Activated CD8-positive, alpha-beta T cell treated with anti-CD3 and anti-CD28 coated beads, Interleukin-2, amount 10 ng/mL, durations not matched to agents 7 days and 5 days (primary cell): ENCODE measurements at places on chromosomes 2 and 18. TPM values are rescaled to one million over a fixed set of nuclear protein-coding genes. Genes with fewer than 3 reads are reported as not detected.

GRCh38 chr2:241316825-241317224, 1.1 kb downstream of the SEPTIN2 start:
- DNase-seq: no peak

DNA sequence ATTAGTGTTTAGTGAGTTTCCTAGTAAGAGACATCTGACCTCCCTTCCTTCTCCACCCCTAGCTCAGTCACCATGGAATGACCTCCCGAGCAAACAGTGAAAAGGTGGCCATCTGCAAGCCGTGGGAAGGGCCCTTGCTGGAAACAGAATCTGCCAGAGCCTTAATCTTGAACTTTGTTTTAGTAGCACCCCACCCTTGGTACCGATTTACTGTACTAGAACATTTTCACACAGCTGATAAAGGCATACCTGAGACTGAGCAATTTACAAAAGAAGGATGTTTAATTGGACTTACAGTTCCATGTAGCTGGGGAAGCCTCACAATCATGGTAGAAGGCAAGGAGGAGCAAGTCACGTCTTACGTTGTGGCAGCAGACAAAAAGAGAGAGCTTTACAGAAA, 655.8 kb downstream of the TSN start:
- DNase-seq: no peak

The TUBB8B gene
- total RNA-seq: not detected

- no peak for DNase-seq
Observed at GRCh38 chr2:160507046-160507407, 13.4 kb upstream of the RBMS1 start.

- peak; percentile 77 for DNase-seq
Observed at GRCh38 chr2:236507393-236508085, 62.1 kb upstream of the ACKR3 start.

The SP140 gene
- 58.3 TPM for total RNA-seq
